Right ventricle myocardium inferior (tissue), 1 donor: ENCODE measurements at places on chromosomes 5 and 9.
A peak's percentile ranks its signal among the peaks of the same experiment; 100 is the strongest.

DNA sequence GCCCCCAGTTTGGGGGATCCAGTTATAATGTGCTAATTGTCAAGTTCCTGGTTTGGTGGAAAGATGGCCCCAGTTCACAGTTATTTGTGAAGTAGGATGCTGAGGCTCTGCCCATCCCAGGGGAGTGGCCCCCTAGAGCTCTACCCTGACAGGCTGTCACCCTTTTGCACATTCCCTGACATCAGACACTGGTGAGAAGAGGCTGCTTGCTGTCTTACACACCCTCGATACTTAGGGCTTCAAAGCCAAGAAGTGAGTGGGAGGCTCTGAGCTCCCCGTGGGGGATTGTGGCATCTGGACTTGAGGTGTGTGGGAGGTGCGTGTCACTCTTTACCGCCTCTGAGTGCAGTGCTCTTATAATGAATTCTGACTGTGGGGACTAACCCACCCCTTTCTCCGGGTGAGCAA, 168.5 kb downstream of the DOCK2 start:
- no peak for DNase-seq

DNA sequence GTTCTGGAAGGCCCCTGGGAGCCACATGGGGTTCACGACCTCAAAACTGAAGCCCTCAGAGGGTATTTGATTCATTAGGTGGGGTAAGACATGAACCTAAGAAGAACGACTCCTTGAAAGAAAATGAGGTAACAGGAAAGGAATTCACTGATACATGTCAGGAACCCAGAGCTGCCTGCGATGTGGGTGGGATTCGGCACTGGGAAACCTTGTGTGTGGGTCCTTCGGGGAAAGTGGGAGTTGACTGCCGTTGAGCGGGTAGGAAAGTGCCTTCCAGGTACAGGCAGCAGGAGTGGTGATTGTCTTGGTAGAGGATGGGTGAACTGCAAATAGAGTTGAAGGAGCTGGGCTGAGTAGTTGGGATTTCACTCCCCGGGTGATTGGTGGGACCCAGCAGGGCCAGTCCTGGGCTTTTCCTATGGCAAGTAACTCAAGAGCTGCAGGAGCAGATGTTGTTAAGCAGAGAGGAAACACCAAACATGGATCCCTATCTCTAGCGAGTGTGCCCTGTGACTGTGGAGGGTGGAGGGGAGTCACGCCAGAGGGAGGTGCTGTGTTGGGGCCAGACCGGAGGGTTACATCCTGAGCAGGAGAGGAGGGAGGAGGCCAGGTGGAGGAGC, 30.8 kb downstream of the ANKRD33B start:
- DNase-seq = no peak

GRCh38 chr5:125117566-125117965, 371.1 kb upstream of the ZNF608 start:
- no peak for DNase-seq

- no peak for DNase-seq
Observed at GRCh38 chr5:130605234-130605633, 559.8 kb downstream of the HINT1 start.

DNA sequence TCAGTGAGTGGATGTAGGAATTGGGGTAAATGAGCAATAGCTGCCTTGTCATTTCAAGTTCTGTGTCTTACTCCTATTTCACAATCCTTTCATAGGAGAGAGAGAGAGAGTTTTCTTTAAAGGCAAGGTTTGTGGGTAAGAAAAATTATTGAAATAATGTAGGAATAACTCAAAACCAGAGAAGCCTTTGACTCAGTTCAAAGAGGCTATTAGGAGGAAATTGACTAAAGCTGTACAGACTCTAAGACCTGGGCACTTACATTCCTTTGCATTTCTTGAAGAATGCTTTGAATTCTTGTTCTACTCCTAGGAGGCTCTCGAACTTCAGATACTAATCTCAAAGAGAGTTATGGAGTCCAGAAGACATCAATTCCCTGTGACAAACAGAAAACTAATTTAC, 257.1 kb downstream of the FBXL7 start:
- DNase-seq = no peak

GRCh38 chr5:78557601-78558000, 91.0 kb downstream of the LHFPL2 start:
- no peak for DNase-seq

DNA sequence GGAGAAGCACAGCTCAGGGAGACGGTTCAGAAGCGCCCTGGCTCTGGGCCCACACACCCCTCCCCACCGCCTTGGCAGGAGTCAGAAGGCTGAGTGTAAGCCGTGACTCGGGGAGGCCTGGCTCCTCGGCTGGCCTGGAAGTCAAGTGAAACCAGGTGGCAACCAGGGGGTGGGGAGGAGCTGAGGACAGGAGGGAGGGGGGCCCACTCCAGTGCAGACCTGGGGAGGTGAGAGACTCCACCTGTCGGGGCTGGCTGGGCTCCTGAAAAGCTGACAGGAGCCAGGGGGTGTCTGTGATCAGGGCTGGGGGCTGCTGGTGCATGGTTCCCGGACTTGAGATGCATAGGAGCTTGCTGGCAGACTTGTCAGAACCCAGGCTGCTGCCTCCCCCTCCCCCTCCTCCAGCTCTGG, 150.2 kb upstream of the PHYKPL start:
- peak; percentile 34 for DNase-seq

DNA sequence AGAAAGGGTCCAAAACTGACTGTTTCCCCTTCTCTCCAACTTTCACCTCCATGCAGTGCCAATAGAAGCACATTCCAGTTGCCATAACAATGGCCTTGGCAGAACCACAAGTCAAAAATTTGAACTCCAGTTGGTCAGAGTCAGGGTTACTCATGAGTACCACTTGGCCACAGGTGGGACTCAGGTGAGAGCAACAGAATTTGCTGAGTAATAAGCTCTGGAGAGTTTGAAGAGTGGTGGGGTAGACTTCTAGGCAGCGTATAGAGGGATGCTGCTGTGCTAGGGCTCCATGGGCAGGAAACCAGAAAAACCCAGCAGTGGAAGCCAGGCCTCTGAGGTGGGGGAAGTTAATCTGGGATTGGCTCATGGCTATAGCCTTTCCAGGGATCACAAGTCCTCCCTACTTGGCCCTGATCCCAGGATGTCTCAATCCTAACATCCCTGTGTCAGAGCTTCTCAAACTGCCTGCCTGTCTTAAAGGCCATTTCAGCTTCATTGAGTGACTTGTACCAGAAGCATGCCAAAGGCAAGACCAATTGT, 30.2 kb downstream of the SNX18 start:
- no peak for DNase-seq

- DNase-seq = no peak
Observed at GRCh38 chr5:146947181-146947941, 68.8 kb upstream of the PPP2R2B start.

DNA sequence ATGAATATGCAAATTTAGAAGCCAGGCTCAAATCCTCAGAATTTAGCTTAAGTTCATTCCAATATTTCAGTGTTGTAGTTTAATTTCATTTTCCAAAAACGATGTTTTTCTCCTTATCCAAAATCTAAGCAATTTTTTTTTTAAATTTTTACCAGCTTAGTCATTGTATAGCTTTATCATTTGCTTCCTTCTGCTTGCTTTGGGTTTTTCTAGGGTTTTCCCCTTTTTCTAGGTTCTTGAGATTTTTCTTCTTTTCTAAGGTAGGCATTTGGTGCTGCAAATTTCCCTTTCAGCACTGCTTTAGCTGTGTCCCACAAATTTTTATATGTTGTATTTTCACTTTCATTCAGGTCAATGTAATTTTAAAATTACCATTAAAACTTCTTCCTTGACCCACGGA, 34.4 kb upstream of the CCDC112 start:
- DNase-seq = no peak

DNA sequence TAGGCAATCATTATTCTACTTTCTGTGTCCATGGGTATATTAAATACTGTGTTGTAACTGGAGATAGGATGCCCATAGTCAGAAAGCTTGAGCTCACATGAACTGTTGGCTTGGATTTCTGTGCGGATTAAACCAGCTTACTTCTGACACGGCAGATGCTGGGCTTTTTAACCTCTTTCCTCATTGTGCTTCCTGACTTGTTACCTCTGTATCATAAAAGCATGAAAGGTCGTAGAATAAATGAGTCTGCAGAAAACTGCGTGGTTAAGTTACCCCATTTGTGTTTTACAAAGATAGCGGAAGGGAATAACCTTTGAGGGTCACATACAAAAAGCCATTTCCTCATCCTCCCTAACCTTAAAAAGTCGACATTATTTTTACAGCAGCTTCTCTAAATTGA, 199.5 kb upstream of the DMRT1 start:
- DNase-seq = no peak

DNA sequence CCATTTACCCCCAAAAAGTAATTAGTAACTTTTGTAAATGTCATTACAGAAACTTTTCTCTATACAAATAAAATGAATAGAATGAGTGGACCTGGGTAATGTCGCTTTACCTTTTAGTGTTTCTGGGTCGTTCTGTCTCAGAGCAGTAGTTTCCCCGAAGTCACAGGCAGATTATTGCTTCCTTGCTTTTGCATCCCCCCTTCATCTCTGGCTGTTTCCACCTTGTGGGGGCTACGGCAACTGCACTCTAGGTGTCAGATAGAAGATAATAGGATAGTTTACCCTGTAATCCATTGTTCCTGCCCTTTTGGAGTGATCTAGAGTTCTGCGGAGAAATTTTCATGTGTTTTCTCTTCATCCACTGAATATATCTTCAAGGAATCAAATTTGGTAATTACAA, 68.7 kb downstream of the PRR16 start:
- DNase-seq = no peak

DNA sequence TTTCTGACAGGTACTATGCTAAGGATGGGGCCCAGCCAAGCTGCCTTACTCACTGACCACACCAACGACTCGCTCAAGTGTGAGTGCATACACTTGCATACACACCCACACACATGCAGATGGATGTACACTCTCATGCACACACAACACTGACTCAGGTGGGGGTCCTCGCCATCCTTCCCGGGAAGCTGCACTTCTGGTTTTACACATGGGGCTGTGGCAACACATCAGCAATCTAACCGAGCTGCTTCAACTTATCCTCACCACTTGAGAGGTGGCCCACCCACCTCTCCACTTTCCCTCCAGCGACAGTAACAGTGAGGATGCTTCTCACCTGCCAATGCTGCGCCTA, 67.2 kb upstream of the SLC25A51 start:
- no peak for DNase-seq

- no peak for DNase-seq
Observed at GRCh38 chr9:114612272-114612923, 1.3 kb downstream of the TMEM268 start.

- DNase-seq = no peak
Observed at GRCh38 chr9:33429256-33429985, 18.0 kb downstream of the AQP3 start.

- DNase-seq = no peak
Observed at GRCh38 chr5:4804691-4805360, 335.3 kb upstream of the ADAMTS16 start.

DNA sequence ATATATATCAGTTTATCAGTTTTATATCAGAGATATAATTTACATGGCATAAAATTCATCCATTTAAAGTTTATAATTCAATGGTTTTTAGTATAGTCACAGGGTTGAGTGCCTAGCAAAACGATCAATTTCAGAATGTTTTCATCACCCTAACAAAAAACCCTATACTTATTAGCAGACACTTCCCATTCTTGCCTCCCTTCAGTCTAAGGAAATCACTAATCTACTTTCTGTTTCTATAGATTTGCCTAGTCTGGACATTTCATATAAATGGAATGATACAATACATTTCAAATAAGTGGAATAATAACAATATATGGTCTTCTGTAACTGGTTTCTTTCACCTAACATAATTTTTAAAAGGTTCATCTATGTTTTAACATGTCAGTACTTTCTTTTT, 9.6 kb upstream of the LNPEP start:
- no peak for DNase-seq

GRCh38 chr5:169183576-169183975, 117.4 kb downstream of the SLIT3 start:
- no peak for DNase-seq

DNA sequence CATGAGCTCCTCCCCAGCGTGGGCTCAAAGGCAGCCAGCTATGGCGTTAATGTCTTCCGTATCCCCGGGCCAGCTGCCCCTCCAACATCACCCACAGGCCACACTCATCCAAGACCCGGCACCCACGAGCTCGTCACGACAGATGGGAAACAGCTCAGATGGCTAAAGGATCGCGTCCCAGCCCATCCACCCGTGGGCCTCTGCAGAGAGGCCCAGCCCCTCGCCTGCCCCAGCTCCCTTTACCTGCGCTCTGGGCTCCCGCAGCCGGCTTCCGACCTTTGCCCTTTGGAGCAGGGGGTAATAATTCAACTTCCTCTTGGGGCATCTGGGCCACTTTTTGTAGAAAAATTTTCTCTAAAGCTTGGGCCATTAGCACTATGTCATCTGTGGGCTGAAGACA, 16.5 kb downstream of the BRD3 start:
- DNase-seq = peak; percentile 21

DNA sequence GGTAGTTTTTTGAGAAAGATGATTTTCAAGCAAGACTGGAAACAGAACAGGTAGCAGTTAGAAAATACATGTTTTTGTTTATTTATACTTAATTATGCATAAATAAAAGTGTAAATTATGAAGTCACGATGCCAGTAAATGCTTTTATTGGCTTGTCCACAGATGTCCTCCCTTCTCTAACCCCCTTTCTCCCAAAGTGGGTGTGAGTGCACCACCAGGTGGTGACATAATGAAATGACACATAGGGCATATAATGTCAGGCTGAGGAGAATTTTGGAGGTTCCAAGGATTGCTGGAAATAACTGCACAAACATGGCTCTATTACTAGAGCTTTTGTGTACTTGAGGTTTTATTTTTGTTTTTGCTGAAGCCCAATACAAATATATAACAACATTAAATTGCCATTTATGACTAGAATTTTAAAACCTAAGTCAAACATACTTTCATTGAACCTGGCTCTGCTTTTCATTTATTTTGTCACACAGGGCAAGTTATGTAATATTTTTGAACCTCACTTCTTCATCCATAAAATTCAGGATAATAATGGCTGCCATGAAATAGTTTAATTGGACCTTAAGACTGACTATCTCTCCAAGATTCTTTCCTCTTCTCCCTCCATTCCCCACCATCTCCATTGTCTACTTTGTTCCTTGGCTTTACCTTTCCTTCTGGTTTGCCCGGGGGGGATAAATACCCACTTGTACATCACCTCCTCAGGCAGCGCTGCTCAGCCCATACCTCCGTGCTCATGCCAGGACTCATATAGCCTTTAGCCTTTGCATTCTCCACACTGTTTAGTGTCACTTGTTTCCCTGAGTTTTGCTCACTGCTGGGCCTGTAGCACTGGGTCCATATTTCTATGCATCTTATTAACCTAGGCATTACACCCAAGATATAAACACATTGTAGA, 168.8 kb downstream of the PDE4D start:
- no peak for DNase-seq
